ENCODE measurements at places on chromosomes 4 and X.
A peak's percentile ranks its signal among the peaks of the same experiment; 100 is the strongest.

DNA sequence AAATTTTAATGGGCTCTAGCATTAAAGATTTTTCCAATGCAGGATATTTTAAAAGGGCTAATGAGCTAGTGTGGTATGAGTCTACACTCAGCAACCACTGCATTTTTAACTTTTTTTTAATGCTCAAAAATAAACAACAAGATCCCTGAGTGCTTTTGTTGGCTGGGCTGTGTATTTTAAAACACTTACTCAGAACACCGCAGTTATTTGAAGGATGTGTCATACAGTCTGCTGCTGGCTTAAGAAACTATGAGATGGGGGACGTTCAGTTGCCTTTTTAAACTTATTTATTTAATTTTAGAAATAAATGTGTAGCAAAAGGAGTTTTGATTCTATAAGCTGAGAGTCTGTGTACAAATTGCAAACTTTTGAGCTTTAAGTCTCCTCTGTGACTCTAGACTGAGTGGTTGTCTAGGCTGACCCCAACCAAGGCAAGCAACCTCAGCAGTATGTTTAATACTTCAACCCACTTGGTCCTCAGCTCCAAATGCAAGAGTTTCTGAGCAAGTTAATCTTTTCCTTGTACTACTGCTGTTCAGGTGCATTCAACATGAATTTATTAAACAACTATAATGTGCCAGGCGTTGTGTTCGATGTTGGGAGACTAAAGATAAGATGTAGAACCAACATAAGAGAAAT lies 278.6 kb upstream of the DIPK2B start:
- DNase-seq, result no peak

DNA sequence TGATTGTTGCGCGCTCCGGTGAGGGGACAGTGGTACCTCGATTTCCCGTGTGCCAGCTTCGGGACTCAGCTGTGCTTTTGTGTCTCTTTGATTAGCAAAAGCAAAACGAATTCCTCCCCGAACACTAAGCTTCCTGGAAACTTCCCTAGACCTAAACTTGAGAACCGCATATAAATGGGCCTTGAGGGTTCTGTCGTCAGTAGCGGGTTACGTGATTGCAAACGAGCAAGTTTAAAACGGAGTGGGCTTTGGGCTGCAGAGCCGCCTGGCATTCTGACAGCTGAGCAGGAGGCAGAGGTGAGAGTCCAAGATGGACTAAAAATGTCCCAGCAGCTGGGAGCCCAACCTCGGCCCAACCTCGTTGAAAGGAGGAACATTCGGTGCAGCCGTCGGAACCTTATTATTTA lies 1.2 kb upstream of the TAPT1 start:
- peak; percentile 44 for DNase-seq

- DNase-seq, result no peak
Measured at GRCh38 chr4:117324851-117325491, 239.6 kb upstream of the TRAM1L1 start.

DNA sequence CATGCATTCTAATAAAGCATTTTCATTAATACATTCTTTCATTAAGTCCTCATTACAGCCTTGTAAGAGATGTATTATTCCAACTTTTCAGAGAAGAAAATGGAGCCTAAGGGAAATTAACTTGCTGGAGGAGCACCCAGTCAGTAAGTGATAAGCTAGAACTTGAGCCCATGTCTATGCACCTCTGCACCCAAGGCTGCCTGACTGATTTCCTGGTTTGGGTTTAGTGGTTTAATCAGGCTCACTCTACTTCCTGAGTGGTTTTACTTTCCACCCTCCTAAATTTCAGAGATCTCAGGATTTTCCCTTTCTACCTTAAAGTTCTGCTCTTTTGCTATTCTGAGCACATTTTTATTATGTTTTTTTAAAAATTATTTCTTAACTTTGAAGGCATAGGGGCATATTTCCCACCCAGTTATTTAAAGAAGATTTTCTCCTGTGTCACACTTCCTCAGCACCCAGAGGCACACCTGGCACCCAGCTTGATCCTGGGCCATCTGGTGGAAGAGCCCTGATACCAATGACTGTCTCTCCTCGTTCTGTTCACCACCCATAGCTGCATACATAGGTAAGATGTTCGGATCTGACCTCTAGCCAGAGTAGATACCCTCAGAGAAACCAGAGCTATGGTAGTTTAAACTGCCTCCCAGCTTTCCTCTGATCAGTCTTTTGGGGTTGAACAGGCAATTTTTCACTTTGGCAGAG lies 10.4 kb downstream of the CORIN start:
- DNase-seq, result no peak

DNA sequence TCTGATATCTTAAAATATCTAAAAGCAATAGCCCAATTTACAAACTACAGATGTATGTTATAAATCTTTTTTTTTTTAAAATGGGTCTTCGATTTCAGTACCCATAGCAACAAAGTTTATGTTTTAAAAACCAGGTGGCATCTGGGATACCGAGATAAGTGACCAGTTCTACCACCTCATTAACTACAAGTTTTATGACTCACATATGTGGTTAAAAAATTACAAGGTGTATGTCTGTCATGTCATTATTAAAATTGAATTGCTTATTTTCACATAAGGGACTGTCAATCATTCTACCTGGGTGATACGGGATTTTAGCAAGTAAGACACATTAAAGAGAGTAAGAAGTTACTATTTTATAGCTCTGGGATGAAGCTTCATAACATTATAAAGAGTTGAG lies 192.0 kb upstream of the ETNPPL start:
- no peak for DNase-seq

GRCh38 chr4:37392521-37393255 lies 148.1 kb downstream of the NWD2 start:
- DNase-seq, result peak; percentile 20

DNA sequence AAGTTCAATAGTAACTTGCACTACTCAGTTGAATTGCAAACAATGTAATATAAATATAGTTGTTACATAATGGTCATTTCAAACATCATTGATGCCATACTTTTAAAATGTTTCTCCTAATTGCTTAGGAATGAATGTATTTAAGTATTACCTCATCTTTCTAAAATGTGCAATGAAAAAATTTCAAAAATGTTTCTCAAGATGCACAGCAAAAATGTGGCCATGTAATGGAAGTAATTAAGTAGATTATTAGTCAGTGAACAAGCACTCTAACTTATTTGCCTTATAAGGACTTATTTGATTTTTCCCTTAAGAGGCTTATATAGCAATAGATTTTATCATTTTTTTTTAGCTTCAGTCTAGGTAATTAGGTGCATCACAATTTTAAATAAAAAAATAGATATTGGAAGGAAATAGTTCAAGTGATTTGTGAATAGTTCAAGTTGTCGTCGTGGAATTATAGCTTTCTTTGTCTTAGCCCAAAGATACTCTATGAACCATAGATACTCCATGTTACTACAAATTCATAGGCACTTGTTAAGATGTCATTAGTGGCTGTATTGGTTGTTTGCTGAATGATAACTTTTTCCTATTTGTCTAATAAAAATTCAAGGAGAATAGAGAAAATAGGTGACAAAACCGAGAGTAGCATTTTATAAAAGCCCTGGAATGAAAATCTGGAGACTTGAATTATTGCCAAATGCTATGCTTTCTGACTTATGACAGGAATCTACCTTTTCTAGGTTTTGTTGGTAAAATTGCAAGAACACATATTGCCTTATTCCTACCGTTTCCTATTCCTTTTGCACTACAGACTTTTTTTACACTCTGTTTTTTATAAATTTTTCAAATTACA lies 118.5 kb downstream of the TLL1 start:
- no peak for DNase-seq

GRCh38 chr4:184039963-184040383 lies 134.9 kb downstream of the STOX2 start:
- no peak for DNase-seq

DNA sequence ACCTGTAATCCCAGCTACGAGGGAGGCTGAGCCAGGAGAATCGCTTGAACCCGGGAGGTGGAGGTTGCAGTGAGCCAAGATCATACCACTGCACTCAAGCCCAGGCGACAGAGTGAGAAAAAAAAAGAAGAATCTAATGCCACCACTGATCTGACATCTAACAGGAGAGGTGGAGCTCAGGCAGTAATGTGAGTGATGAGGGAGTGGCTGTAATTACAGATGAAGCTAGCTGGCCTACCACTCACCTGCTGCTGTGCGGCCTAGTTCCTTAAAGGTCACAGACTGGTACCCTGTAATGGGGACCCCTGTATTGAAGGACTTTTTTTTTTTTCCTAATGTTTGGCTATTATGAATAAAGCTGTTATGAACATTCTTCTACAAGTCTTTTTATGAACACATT lies 25.3 kb upstream of the GABRE start:
- no peak for DNase-seq

- DNase-seq, result peak; percentile 5
Measured at GRCh38 chrX:74232859-74233258, 71.1 kb upstream of the ZCCHC13 start.

- DNase-seq, result no peak
Measured at GRCh38 chr4:19689511-19689910, 562.2 kb upstream of the SLIT2 start.

DNA sequence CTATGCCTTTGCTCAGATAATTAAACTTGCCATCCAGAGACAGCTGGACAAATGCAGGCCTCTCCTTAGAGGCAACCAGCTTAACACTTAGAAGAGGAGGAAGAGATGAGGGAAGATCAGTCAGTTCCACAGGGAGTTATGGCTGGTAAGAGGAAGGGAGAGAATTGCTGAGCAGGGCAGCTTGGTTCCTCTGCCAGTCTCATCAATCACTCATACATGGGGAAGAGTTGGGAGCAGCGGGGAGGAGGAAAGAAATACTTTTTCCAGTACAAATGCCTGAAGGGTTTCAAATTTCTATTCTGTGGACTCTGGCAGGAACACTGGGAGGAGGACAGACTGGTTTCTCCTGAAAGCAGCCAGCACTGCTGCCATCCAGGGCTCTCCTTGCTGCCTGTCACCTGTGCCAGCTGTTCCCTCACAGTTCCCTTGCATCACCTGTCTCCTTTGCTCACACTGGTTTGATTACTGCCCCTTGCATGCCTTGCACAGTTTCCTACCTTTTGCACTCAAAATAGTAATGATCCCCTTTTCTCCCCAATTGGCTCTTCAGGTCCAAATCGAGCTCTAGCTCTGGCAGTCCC lies 59.5 kb downstream of the PGRMC2 start:
- DNase-seq, result peak; percentile 14

- DNase-seq, result no peak
Measured at GRCh38 chr4:147794787-147795413, 63.0 kb downstream of the ARHGAP10 start.

GRCh38 chr4:172666711-172667368 lies 501.8 kb upstream of the GALNT7 start:
- DNase-seq, result no peak

DNA sequence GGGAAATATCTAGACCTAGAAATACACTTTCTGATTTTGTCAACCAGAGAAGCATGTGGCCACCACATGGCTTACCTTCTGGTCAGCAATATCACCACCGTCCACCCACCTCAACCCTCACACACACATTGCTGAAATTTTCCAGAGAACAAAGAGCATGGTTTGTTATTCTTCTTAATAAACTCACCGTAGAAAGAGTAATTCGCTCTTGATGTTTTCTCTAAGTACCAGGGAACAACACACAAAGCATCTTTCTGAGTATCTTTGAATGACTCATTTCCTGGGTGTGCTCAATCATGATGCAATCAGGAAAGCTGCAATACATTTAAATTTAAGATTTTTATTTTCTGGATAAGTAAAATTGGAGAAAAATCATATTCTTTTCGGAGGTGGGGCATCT lies 24.7 kb upstream of the LRAT start:
- DNase-seq, result no peak

- DNase-seq, result no peak
Measured at GRCh38 chr4:136784326-136784725, 748.0 kb downstream of the PCDH18 start.

DNA sequence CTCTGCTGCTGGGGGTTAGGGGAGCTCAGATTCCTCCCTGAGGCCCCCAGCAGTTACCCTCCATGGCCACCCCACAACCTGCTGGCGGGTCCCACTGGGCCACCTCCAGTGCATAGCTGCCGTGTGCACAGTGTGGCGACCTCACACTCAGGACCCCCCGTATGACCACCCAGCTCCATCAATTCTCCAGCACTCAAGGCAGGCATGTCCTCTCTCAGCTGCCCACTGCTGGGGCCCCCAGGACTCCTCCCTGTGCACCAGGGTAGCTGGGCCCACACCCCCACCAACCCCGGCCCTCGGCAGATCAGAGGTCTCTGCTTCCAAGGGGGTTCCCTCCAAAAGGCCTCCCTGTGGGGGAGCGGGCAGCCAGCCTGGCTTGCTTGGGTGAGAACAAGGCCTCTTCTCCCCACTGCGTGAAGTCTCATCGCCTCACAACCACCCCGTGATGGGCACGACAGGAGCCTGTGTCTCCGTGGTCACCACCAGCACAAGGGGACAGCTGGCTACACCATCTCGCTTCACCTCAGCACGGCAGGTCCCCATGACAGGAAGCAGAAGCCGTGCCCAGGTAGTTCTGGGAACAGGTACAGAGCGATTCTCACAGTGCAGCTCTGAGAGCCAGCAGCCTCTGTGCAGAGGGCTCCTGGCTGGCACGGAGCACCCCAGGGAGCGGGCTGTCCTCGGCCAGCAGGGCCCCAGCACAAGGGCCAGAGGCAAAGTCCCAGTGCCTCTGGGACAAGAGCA lies 4.6 kb upstream of the HAUS3 start:
- no peak for DNase-seq

GRCh38 chrX:71017396-71017939 lies 50.7 kb downstream of the SNX12 start:
- no peak for DNase-seq

DNA sequence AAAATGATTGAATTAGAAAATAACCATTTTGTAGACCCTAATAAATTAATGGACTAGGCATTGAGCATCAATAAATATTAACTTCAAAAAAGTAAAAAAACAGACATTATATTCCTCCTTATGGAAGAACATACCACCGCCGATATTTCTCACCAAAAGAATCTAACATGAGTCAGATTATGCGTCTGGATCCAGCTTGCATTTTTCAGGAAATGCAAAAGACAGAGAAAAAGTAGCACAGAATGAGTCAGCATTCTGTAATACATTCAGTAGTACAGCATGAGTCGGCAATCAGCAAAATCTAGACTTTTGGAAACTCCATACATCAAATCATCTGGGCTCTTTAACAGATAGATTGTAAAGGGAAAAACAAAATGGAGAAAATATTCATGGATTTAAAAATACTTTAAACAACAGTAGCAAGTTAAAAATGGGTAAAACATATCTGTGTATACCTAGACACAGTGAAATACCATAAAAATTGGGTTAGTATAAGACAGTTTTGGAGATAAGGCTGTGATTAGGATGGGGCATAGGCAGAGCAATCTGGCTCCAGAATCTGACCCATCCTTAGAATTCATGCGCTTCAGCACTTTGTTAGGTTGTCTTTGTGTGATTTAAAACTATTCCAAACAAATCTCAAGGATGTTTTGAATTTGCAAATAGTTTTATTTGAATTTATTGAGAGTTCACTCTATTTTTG lies 633.0 kb upstream of the FAM241A start:
- DNase-seq, result no peak

- no peak for DNase-seq
Measured at GRCh38 chr4:108561116-108561515, 59.3 kb upstream of the RPL34 start.

- DNase-seq, result no peak
Measured at GRCh38 chr4:134028421-134028820, 173.2 kb downstream of the PABPC4L start.

Data from NCI-H2081 (cell line).